NCI-H2107 (cell line): ENCODE measurements at places on chromosomes 11 and 22.

DNA sequence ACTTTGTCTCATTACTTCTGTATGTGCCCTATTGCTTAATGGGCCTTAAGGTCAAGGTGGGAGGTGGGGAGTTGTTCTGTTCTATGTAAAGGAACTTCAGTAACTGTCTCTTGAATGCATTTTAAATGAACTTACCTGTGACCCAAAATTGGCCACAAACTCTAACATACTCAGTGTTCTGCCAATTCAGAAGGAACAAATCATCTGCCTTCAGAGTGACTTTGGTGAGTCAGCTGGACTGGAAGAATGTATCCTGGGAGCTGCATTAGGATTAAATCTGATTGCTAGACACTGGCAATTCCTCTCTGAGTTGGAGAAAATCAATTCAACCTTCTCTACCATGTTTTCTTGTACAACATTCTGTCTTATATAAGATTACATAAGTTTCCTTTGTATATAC lies 1104.8 kb downstream of the DLG2 start:
- no peak for DNase-seq

GRCh38 chr11:69640995-69641581 lies at the start of gene CCND1:
Gene CCND1, plus strand, starts transcription at chr11:69641156. Its CDS starts 158 bp downstream, at chr11:69641314.
- DNase-seq, result no peak

GRCh38 chr22:28900379-28900925 lies 17.1 kb downstream of the ZNRF3 start:
- DNase-seq, result no peak

DNA sequence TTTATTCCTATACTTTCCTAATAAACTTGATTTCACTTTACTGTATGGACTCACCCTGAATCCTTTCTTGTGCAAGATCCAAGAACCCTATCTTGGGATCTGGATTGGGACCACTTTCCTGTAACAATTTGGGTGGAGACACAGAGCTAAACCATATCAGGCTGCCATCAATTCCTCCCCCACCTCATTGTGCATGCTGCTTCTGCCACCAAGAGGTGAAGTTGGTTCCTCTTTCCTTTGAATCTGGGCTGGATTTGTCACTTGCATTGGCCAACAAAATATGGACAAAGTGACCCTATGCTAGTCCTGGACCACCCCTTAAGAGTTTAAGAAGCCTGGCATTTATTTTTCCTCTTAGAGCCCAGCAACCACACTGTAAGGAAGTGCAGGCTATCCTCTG lies 39.4 kb upstream of the CEP295 start:
- no peak for DNase-seq

GRCh38 chr22:28246397-28246796 lies 327.3 kb upstream of the PITPNB start:
- no peak for DNase-seq

DNA sequence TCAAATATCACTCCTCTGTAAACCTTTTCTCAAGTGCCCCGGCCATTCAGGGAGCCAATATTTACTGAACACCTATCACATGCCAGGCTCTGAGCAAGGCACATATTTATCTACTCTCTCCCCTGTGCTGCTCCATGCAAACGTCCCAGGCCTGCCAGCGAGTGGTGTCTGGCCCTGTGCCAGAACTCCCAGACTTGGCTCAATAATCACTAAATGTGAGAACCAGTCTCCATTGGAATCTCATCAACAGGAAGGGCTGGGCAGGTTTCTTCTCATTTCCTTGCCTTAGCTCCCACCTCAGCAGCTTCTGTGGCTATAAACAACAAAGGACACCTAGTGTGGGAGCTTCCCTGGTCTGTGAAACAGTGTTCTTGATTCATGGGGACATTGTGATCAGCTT lies 21.7 kb downstream of the RASSF10 start:
- DNase-seq, result no peak

GRCh38 chr11:68677432-68677831 lies 6.9 kb upstream of the GAL start:
- DNase-seq, result no peak

- DNase-seq, result no peak
These were observed 49.8 kb downstream of the MICAL2 start for GRCh38 chr11:12160231-12160630.

DNA sequence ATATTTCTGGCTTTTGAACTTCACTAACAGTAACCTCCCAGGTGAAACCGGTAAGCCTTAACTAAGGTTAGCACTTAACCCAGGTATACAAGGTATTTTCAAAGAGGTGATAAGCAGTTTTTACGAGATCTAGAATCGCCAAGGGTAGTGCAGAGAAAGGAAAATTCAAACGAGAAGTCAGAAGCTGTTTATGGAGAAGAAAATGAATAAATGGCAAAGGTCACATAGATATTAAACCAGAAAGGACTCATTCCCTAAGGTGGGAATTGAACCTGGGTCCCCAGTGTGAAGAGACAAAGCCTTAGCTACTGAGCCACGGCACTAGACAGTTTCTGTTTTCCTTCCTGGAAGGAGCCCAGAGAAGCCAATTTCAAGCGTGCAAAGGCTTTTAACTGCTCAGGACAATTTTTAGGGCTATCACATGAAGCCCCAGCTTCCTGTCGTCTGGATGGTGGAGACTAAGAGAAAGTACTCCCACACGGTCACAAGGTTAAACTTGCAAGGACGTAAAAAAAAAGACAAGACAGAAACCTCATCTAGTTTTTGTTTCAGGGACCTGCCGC lies 5.7 kb upstream of the C1QTNF6 start:
- DNase-seq, result no peak

GRCh38 chr11:120717042-120717441 lies 205.5 kb downstream of the GRIK4 start:
- DNase-seq, result no peak

DNA sequence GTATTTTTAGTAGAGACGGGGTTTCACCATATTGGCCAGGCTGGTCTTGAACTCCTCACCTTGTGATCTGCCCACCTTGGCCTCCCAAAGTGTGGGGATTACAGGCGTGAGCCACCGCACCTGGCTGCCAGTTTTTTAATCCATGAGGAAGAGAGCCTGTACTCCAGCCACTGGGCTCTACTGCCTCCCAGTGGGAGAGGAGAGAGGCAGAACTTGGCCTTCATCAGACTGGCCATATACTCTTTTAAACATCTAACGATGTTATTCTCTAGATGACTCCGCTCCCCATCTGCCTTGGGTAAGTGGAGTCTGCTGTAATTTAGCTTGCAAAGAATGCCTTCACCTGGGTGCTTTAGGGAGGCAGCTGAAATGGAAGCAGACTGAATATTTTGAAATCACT lies 34.6 kb downstream of the SLC6A5 start:
- no peak for DNase-seq

GRCh38 chr11:102824556-102824955 lies 18.9 kb downstream of the MMP3 start:
- DNase-seq, result no peak

GRCh38 chr11:14021738-14022137 lies 59.2 kb downstream of the SPON1 start:
- DNase-seq, result no peak
